ENCODE measurements at places on chromosomes 16 and 17.

DNA sequence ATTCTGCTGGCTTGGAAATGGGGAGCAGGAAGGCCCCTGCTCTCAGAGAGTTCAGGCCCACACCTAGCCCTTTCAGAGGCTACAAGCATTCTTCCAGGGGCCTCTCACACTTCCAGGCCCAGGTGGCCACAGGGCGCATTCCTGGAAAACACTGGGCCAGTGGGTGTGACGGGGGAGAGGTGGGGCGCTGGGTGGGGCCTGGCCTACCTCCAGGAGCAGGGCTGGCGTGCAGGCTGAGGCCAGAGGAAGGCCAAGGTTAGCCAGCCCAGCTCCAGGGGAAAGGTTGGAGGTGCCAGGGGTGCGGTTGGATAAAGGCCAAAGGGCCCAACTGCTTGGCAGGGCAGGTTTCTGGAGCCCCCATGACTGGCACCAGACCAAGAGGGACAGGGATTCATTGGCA is 198.2 kb downstream of the MAF start:
- no peak for DNase-seq

DNA sequence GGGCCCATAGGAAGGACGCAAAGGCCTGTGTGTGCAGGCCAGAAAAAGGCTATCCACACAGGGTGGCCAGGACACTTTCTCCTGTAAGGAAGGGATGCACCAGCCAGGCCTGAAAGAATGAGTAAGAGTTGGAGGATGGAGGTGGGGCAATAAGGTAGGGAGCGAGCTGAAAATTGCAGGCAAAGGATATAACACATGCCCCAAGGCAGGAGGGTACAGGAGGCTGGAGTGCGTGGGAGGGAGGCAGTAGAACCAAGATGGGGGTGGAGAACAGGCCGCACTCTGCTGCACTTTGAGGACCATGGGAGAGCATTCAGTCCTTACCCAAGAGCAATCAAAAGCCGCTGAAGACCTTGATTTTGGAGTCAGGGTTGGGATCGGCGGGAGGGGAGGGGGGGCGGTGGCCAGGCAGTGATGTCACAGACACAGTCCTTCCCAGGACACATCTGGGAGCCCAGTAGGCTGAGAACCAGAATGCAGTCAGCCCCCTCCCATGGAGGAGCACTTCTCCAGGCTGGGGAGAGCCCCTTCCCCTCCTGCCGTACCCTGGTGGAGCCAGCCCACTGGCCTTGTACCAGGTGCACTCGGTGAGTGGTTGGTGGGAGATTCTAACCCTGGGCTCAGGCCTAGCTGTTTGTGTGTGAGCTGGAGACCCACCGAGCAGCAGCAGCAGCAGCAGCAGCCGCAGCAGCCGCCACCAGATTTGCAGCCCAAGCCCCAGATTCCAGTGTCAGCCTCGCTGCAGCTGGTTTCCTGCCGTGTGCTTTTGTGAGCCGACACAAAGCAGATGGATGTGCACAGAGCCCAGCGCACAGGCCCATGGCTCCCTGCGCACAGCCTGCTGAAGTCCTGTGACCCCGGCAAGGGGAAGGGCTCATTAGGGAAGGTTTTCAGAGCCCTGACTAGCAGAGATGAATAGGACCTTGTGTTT is 17.5 kb downstream of the ANKRD40 start:
- peak; percentile 62 for DNase-seq

- no peak for DNase-seq
Observed at GRCh38 chr17:78709119-78709681, 72.9 kb downstream of the CYTH1 start.

GRCh38 chr16:13313351-13313750 is 412.0 kb downstream of the SHISA9 start:
- DNase-seq = no peak

GRCh38 chr17:67353161-67353560 is 13.2 kb downstream of the PSMD12 start:
- no peak for DNase-seq

DNA sequence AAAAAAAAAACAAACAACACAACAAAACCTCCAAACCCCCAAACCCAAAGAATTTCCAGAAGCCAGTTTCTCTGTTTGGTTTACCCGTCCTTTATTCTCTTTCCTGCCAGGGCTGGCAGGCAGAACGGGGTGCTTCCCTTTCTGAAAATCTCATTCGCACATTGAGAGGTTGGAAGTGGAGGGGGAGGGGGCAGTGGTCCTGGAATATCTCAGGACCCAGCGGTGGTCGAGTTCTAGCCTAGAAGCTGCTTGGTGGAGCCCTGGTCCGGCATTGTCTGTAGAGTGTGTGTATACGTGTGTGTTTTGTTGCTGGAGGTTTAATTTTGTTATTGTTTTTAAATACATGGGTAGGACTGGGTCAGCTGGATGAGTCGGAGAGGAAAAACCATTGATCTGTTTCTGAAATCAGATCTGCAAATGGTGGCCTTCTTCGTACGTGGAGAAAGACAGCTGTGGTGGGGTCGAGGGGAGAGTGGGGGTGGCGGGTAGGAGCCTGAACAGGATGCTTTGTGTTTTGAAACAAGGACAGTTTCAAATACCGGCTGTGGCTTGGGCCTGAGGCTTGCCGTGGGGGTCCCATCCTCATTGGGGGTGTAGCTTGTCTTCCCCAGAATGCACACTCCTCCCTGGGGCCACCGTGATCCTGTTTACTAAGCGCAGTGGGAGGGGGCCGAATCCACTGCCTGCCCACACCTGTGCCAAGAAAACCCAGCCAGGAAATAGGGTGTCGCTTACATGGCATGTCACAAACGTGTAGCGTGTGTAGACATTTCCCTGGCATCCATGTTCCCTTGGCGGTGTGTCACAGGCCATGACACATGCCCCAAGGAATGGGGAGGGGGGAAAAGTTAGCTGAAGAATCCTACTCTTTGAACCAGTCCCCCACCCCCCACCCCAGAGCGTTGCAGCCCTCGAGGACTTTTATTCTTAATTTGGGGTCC is 1.6 kb downstream of the CMIP start:
- DNase-seq = no peak

DNA sequence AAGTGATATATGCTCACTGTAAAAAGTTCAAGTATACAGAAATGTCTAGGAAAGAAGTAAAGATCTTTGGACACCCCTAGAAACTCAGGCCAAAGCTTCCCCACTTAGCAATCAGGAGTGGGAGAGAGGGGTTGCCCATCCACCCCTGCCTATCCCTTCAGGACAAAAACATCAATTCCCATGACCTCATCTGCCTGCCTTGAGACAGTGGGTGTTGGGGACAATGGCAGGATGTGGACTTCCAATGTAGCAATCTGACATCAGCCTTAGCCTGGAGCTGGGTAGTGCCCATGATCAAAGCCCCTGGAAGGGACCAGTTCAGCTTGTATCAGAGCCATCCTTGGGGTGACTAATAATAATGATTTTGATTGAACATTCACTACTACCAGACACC is 18.1 kb downstream of the ITPRIPL2 start:
- DNase-seq = no peak

DNA sequence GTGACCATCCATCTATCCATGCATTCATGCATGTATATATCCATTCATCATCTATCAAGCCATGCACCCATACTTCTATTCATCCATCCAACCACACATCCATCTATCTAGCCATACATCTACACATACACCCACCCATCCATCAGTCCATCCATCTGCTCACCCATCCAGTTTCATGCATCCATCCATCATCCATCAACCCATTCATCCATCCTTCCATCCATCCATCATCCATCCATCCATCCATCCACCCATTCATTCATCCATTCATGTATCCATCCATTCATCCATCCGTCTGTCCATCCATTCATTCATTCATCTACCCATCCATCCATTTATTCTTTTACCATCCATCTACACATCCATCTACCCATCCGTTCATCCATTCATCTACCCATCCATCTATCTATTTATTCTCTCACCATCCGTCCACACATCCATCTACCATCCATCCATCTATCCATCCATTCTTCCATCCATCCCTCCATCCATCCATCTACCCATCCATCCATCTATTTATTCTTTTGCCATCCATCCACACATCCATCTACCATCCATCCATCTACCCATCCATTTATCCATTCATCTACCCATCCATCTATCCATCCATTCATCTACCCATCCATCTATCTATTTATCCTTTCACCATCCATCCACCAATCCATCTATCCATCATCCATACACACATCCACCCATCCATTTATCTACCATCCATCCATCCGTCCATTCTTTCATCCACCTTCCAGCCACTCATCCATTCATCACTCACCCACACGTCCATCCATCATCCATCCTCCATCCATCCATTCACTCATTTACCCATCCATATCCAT is 3.2 kb downstream of the CCL17 start:
- DNase-seq = no peak

GRCh38 chr16:67474551-67475455 is 6.2 kb downstream of the ATP6V0D1 start:
- no peak for DNase-seq

- DNase-seq = no peak
Observed at GRCh38 chr16:51056331-51056730, 94.7 kb downstream of the SALL1 start.

DNA sequence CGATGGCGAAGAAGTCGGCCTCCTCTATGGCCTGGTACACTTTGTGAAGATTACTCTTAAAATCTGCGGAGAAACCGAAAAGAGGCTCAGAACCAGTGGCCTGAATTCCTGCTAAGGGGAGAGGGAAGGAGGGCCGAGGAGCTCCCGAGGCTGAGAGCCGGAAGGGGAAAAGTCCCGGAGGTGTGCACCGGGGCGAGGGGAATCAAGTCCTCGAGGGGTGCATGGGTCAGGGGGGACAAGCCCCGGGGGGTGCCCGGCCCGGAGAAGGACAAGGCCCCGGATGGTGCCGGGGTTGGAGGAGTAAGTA is 495 bp downstream of the PARN start:
- DNase-seq = no peak

DNA sequence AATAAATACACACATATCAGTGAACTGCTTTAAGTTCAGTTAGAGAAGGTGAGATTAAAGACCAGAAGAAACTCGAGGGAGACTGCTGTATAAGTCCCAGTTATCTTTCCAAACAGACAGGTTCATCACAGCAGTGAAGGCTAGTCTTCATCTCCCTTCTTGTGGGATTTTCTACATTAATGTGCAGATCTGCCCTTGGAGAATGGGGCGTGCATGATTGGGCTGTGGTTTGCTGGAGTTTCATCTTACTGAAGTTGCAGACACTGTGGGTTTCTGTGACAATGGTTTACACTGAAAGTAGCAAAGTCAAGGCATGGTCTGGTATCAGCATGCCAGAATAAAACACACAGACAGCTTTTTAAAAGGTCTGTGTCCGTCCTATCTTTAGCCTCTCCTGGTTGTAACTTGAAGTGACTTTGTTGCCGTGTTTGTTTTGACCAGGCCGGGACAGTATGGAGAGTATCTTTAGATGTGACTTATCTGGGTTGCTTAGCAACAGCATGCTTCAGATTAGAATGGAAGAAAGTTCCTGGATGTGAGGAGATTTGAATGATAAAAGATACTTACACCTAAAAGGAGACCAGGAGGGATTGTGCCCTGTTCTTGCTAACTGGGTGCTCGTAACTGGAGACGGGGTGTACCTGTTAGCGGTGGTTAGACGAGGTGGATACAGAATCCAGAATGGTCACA is 16.1 kb downstream of the NAA60 start:
- DNase-seq = no peak

- DNase-seq = no peak
Observed at GRCh38 chr17:68860941-68861340, 94.3 kb downstream of the ABCA8 start.

DNA sequence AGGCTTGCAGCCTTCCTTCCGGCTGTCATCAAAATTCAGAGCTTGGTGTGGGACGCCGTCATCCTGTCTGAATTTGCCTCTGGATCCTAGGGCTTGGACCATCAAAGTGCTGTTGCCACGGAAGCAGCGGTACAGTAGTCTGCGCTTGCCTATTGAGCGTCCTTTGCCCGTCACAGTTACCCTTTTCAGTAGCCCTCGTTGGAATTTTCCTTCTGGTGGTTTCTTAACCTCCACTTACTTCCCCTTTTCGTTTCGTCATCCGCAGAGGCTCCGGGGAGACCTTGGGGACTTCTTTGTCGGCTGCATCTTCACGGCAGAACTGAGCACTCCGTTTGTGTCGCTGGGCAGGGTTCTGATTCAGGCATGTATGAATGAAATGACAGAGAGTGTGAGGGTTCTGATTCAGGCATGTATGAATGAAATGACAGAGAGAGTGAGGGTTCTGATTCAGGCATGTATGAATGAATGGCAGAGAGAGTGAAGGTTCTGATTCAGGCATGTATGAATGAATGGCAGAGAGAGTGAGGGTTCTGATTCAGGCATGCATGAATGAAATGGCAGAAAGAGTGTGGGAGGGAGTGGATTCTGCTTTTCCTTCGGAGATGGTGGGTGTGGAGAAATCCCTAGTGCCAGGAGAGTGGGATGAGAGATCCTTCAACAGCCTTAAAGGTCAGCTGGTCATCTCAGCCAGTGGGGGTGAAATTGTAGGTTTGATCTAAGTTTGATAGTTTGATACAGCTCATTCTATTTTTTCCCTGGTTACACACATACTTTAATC is 8.0 kb downstream of the TLCD3A start:
- DNase-seq = no peak

- no peak for DNase-seq
Observed at GRCh38 chr16:50246299-50247122, 19.8 kb upstream of the ADCY7 start.

GRCh38 chr17:76005263-76006149 is 4.9 kb downstream of the CDK3 start:
- DNase-seq = peak; percentile 92

GRCh38 chr17:27339198-27339835 is 45.4 kb downstream of the WSB1 start:
- no peak for DNase-seq

DNA sequence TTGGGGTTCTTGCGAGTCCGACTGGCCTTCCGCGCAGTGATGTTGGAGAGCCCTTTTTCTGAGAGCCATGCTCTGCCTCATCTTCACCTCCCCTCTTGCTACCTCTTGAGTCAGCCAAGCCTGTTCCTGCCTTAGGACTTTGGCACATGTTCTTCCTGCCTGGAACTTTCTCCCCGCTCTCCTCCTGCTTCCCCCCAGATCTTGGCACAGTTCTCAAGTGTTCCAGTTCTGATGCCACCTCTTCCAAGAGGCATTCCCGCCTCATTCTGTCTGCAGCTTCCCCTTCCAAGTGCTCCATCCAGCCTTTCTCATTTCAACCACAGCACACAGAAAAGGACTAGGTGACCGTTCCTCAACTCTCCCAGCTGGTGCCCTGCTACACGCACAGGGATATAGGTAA is 7.7 kb downstream of the AKAP1 start:
- DNase-seq = no peak

DNA sequence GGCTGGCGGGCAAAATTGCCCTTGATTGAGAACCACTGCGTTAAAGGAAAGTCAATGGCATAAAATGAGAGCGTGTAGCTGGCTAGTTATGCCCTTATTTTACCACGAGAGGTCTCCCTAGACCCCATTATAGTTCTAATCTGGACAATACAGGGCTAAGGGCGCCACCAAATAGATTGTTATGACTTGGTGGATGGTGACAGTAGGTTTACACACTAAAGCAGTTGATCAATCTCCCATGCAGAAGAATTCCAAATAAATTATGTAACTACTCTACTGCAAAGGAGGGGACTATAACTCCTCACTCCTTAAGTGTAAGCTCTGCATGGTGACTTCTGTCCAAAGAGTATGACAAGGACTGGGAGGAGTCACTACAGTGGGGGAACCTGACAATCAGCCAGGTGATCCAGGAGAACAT is 20.4 kb upstream of the YPEL2 start:
- DNase-seq = peak; percentile 57

Data from H9 (cell line).